Ureter (tissue), 1 donor: ENCODE measurements at places on chromosomes 6 and 20. TPM values are rescaled to one million over a fixed set of nuclear protein-coding genes. Genes with fewer than 3 reads are reported as not detected.

Gene PACRG
- total RNA-seq, result 9.7 TPM

Gene PDE10A
- total RNA-seq, result 47.0 TPM

Gene BPIFA1
- not detected for total RNA-seq

Gene PBOV1
- total RNA-seq, result not detected

Gene BHLHE23
- not detected for total RNA-seq
